ENCODE measurements at places on chromosomes 1 and 21.

DNA sequence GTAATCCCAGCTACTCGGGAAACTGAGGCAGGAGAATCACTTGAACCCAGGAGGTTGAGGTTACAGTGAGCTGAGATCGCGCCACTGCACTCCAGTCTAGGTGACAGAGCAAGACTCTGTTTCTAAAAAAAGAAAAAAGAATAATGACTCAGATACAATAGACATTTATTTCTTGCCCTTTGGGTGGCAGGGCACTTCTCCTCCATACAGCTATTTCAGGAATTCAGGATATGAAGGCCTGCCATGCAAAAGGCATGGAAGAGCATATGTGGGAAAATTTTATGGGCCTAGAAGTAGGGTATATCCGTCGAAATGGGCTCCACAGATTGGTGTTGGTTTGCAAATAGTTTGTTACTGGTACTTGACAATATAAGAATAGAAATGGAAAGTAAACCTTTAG, 20.2 kb upstream of the POGZ start:
- no peak for DNase-seq

DNA sequence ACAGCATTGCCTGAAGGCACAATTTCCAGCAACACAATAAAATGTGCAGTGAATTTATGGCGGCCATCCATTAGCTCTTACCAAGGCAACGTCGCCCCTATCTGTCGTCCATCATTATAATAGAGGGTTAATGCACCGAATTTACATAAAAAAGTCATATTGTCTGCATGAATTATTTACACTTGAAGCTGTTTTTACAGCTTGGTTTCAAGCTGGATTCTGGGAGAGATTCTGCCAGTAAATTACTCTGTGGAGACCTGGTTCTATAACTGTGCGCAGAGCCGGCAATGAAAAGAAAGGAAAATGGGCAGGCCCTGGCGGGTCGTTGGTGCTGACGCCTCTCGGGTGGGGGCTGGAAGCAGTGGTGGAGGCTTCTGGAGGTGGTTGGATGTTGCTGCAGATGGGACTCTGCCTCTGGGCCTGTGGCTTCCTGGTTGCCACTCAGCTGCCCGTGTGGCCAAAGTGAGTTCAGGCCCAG, 48.9 kb upstream of the POU3F1 start:
- DNase-seq, result no peak

GRCh38 chr1:184218458-184219075, 167.0 kb downstream of the TSEN15 start:
- no peak for DNase-seq

DNA sequence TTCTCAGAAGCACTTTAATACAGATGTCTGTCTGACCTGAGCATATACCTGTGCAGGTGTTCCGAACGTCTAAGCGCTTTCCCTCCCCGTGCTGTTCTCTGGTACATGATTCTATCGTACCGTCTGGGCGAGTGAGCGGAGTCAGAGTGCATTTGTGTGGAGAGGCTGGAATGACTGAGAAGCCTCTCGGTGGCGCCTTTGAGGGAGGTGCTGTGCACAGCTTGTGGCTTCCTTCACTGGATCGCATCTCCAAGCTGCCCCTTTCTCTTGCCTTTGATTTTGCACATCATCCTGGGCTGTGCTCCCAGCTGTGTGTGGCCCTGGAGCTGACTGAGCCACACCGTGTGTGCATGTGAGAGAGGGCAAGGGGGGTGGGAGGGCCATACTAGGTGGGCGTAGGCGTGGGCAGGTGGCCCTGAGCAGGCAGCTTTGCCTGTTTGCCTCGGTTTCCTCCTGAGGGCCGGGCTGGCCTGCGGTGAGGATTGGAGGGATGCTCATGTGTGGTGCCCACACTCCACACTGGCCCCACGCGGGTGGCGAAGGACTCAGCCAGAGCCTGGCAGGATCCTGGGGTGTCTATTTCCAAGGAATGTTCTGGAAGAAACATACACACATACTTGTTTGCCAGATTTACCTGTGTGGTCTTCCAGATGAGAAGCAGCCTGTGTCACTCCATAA, 105.3 kb downstream of the ADARB1 start:
- no peak for DNase-seq

GRCh38 chr1:247576514-247576913, 11.6 kb upstream of the OR2G2 start:
- DNase-seq, result no peak

GRCh38 chr1:205751036-205751651, 1.2 kb upstream of the NUCKS1 start:
- DNase-seq, result no peak

DNA sequence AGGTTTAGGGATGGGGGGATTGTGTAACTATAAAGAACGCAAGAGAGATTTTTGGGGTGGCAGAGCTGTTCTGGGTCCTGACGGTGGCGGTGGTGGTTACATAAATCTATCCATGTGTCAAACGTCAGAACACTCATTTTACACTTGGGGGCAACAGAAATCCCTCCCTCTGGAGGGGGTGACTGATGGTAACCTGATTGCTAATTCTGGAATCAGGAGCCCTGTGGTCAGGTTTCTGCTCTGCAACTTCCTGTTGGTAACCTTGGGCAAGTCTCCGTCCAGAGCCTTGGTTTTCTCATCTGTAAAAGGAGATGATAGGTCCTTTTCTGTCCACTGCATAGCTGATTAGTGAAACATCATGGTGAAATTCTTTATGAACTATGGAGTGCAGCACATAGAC, 40.9 kb downstream of the ALPL start:
- no peak for DNase-seq

DNA sequence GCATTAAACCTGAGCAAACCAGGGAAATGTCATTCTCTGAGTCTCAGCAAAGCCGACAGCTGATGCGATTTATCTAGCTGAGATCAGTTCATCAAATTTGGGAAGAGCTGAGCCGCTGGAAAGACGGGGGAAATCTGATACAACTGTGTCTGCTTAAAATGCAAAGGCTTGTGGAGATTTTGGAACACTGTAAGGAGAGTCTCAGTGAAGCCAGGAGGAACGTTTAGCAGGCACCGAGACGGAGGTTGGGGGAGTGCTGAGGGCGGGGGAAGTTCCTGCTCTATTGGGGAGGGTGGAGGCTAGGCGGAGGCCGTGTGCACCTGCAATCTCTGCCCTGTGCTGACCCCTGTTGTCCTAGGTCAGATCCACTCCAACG, 143.2 kb upstream of the CSF3R start:
- DNase-seq, result no peak

DNA sequence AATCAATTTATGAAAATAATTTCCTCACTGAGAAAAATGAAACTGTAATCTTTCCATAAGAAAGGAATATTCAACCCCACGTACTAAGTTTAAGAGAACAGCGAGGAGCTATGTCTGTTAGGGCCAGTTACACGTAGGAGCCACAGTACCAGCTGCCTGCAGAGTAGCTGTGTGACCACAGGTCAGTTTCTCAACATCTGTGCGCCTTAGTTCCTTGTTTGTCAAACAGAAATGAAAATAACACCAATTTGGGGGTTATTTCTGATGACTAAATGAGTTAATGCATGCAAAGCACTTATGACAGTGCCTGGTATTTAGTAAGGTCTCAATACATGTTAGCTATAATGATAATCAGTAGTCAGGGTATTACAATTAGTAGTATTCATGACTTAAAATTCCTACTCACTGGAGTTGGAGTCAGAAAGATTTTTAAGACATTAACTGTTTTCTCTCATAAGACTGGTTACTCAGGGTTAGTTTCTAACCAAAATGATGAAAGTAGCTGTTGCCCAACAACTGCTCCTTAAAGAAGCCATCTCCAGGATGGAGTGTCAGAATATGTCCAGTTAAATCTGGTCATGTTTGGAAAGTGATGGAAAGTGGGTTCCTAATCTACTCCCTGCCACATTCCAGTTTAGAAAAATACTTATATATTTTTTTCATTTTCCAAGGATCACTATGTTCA, 85.8 kb upstream of the ZNF648 start:
- no peak for DNase-seq

DNA sequence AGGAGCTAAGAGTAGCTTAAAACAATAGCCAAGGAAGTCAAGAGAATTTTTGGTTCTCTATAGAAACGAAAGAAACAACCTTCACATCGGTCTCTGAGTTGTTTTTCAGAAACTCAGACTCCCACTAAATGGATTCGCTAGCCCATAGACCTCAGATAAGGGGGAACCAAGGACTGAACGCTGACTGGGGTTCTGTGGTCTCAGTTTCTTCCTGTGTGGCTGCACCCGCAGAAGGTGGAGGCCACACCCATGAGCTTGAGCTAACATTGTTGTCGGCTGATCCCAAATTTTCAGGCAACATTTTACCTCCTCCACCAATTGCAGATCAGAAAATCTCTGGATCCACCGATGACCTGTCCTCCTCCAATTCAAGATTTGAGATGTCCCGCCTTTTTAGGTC, 456.1 kb downstream of the AJAP1 start:
- no peak for DNase-seq

GRCh38 chr1:201245082-201245481, 38.2 kb upstream of the PKP1 start:
- DNase-seq, result no peak

- no peak for DNase-seq
Observed at GRCh38 chr1:243841507-243841906, 8.5 kb downstream of the AKT3 start.

DNA sequence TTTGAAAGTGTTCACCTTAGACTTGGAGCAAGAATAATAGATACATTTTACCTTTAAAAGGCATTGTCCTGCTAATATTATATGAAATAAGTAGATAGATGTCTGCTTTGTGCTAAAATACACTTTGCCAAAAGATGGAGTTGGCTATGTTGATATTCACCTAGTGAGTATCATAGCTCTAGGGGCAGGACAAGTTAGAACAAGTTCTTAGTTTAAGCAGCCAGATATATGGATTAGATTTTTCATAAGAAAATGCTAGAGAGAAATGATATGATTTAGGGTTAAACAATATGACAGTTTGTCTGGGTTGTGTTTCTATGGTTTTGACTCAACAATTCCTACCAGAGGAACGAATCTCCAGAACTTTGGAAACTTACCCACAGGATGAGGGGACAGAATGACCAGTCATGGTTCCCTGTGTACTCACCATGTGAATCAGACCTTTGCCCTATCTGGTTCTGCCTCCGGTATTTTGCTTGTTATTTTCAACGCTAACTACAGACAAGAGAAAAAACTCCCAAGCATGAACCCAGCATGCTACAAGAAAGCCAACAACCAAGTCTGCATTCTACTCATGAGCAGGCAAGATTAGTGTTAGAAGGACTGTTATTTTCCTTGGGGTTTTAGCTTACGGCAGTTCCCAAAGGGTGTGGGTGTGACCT, 1.7 kb downstream of the F5 start:
- no peak for DNase-seq

DNA sequence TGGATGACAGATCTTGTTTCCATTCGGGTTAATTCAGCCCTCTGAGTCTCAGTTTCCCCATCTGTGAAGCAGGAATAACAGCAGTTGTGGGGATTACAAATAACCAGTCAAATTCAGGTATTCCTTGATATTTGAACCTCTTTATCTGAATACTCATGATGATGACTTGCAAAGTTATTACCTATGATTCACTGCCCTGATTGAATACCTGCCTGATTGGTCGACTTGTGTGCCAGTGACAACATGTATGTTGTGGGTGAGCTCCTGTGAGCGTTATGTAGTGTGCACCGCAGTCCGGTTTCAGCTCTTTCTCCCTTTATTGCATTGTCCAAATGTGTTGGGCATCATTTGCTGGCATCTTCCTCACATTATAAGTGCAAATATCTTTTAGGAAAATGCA, 9.5 kb upstream of the TMEM61 start:
- DNase-seq, result no peak

GRCh38 chr1:67941746-67942145, 108.5 kb upstream of the GNG12 start:
- DNase-seq, result no peak

DNA sequence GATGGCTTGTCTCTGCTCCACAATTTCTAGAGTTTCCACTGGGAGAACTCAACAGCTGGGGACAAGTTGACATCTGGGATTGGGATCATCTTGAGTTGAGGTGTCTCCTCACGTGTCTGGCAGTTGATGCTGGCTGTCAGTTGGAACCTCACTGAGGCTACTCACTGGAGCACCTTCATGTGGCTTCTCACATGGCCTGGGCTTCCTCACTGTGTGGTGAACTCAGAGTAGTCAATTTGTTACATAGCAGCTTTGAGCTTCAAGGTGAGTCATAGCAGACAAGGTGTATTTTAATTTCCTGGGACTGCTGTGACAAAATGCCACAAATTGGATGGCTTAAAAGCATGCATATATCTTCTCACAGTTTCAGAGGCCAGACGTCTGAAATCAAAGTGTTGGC, 44.0 kb downstream of the NTNG1 start:
- no peak for DNase-seq

- DNase-seq, result no peak
Observed at GRCh38 chr1:107840725-107841124, 124.3 kb downstream of the VAV3 start.

- DNase-seq, result no peak
Observed at GRCh38 chr1:183804916-183805841, at the start of gene RGL1. Gene RGL1 (plus strand): TSS chr1:183805120. CDS start chr1:183805298, 178 bp downstream.

- peak; percentile 56 for DNase-seq
Observed at GRCh38 chr1:32201011-32201855, 838 bp downstream of the CCDC28B start.

GRCh38 chr1:63632110-63632509, 38.9 kb downstream of the PGM1 start:
- no peak for DNase-seq

- DNase-seq, result no peak
Observed at GRCh38 chr1:205232127-205232820, 4.5 kb downstream of the TMCC2 start.

DNA sequence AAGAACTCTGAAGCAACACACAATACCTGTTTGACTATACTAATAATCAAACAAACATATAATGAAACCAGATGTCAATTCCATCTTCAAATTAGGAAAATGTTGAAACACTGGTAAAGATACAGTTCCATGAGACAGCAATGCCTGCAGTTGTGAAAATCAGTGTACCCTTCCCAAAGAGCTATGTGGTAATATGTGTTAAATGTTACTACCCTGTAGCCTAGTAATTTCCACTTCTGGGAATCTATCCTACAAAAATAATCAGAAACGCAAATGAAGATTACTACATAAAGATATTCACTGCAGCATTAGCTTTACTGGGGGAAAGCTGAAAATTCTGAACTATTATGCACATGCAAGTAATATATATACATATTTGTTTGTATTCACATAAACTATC, 16.9 kb downstream of the GLIS1 start:
- DNase-seq, result no peak

DNA sequence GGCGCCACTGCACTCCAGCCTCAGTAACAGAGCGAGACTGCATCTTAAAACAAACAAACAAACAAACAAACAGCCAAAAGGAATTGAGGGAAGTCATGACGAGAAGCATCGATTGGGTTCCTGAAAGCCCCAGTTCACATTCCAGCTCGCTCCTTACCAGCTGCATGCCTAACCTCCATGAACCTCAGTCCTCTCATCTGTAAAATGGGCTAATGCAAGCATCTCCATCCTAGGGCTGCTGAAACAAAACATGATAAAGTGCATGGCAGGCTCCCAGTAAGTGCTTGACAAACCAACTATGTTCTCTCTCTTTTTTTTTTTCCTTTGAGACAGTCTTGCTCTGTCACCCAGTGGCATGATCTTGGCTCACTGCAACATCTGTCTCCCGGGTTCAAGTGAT, 79.7 kb upstream of the DISP3 start:
- DNase-seq, result no peak

GRCh38 chr1:4022715-4023114, 122.6 kb upstream of the C1orf174 start:
- DNase-seq, result no peak

- peak; percentile 14 for DNase-seq
Observed at GRCh38 chr1:200154069-200154767, 126.7 kb downstream of the NR5A2 start.
